ENCODE measurements at places on chromosomes 13 and 19. TPM values are rescaled to one million over a fixed set of nuclear protein-coding genes. Genes with fewer than 3 reads are reported as not detected.
A peak's percentile ranks its signal among the peaks of the same experiment; 100 is the strongest.

GRCh38 chr19:12800923-12801465 is 606 bp downstream of the PRDX2 start:
- no peak for DNase-seq

DNA sequence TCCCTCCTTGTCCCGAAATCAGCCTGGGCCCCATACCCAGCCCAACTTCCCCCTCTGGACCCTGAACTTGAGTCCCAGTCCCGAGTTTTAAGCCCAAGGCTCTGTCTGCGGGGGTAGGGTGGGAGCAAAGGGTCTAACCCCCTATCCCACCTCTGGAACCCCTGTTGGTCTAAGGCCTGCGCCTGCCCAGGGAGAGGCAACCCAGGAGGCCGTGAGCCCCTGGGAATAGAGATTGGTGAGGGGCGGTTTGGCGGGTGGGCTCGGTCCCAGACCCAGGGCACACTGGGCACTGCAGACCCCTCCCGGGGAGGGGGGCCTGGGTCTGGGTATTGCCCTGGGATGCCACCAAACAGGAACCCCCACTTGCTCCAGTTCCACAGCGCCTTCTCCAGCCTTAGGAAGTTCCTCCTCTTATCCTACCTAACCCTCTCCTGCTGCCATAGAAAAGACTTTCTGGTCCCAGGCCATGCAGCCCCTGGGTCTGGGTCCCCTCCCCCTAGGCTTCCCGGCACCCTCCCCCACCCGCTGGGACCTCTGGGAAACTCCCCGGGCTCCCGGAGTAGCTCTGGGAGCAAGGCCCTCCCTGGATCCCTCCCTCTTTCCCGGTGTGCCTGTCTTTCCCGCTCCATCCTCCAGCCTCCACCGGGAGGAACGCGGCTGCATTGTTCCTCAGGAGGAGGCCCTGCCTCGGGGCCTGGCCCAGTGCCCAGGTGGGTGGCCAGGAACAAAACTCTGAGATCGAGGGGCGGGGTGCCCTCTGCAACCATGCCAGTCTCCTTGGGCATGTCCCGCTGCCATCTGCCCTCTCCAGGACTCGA is 33.6 kb upstream of the NANOS3 start:
- no peak for DNase-seq

GRCh38 chr13:37618554-37618953 is 20.0 kb upstream of the POSTN start:
- DNase-seq = no peak

- no peak for DNase-seq
These were observed 62.6 kb upstream of the FARP1 start for GRCh38 chr13:98080280-98080679.

DNA sequence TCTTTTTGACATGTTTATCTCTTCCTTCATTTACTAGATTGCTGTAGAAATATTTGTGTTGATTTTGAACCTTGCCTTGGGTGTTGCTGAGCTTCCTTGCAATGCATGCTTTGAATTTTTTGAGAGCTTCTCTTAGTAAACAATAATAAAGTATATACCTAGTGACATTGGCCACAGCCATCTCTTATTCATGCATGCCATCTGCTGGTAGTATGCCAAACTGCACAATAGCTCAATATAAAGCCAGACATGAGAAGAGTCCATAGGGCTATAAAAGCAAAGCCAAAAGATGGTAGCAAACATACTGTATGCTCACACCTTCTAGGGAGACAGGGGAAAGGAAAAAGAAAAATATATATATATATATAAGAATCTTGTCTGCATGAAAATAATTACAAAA is 18.9 kb upstream of the ZSCAN5A start:
- no peak for DNase-seq

GRCh38 chr19:19750842-19751790 is 18.2 kb upstream of the ZNF14 start:
- no peak for DNase-seq

DNA sequence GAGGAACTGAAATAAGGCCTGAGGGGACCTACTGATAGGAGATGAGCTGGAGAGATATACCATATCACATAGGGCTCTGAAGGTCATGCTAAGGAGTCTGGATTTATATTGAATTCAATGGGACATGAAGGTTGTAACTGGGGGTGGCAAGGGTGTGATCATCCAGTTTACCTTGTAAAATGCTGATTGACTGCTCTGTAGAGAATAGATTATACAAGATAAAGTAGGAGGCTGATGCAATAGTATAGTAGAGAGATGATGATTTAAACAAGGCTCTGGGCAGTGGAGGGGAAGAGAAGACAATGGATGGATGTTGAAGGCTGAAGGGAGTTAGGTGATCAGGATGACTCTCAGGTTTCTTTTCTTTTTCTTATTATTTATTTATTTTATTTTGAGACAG is 18.0 kb upstream of the PAN3 start:
- DNase-seq = no peak

Gene DMAC2
- total RNA-seq = 14.4 TPM

- DNase-seq = no peak
These were observed 22.2 kb upstream of the FXYD3 start for GRCh38 chr19:35093430-35093829.

Gene OR7D2
- total RNA-seq = not detected

- peak; percentile 46 for DNase-seq
These were observed 109.5 kb downstream of the DCT start for GRCh38 chr13:94369972-94370436.

Gene ADGRL1
- 22.6 TPM for total RNA-seq

DNA sequence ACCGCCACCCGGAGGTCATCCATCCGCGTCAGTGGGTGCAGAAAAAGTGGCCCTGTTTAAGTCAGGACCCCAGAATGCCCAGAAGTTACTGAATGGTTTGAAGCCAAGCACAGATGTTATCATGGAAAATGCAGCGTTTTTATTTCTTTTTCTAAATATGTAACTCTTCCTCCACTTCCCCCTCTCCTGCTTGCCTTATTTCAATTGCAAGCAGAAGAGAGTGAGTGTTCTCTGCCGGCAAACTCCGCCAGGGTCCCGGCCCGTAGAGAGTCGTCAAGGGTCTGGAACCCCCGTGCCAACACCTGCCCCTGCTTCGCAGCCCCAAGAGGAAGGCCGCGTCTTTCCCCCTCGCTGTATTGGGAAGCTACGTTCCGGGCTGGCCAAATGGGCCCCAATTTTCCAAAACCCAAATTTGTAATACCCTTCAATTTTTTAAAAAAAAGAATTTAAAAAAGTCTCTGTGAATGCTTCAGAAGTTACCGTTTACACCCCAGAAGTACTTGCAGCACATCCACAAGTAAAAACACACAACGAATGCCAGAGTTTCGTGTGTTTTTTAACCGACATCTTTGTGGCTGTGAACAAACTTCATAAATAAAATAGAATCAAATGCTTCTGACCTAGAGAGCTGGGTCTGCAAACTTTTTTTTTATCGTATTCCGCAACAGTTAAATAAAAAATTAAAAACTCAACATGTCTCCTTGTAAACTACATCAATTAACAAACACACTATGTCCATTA is 712 bp upstream of the PDX1 start:
- no peak for DNase-seq

DNA sequence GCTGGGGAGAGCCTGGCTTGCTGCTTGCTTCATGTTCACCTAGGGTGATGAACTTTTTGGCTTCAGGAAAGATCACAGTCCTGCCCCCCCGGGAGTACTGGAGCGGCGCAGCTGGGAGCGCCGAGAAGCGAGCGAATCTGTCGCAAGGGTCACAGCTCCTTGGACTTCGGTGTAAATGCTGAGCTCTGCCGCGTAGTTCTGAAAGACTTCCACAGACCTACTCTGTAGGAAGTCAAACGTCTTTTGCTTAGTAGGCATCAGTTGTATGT is 2.7 kb downstream of the ING1 start:
- no peak for DNase-seq

Gene MED25
- total RNA-seq = 17.4 TPM

Measured in skin of body (tissue), 3 donors.